PC-9 (cell line): ENCODE measurements at places on chromosomes 2 and 18.

DNA sequence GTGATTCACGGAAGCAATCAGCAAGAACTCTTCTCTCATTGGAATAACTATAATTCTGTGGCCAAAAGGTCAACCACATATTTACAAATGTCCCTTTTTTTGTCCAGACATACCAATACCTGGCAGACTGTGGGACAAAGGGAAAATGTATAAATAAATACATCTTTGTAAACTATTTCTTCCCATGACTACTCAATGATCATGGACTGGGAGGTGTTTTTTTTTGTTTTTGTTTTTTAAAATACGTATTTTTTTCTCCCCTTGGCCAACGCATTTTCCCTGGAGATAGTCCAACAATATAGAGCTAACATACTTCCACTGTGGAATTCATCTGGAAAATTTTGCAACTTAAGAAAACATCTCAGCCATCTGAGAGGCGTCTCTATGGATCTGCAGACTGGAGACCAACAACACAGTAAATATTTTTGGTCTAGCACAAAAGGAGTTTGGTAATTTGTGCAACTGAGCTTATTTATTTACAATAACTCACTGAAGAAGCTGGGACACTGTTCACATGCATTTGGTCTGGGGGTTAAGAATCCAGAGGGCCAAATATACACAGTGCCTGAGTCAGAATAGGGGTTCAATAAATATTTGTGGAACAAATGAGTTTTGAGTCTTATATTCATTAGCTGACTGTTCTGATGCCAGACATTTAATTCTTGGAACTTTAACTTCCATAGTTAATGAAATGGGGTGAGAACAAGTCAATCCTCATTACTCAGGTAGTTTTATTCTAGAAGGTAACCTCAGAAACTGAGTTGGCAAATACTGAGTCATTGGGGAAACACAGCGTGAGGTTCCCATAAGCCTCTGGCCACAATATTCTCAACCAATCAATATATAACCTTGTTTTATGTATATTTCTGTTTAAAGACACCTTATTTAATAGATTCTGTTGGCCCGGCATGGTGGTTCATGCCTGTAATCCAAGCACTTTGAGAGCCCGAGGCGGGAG is 36.2 kb downstream of the CCBE1 start:
- H3K27me3 ChIP-seq, result no peaks in the 10 kb centered on the region
- no peak overlapping the region for H3K4me3 ChIP-seq

- DNase-seq, result no peak
- no peaks in the 10 kb centered on the region for H3K27me3 ChIP-seq
- H3K36me3 ChIP-seq, result no peaks in the 10 kb centered on the region
- H3K27ac ChIP-seq, result no peak overlapping the region
- H3K4me1 ChIP-seq, result peaks cover 35% of the 10 kb centered on the region
These were observed 268.3 kb downstream of the DYSF start for GRCh38 chr2:71721669-71722068.

DNA sequence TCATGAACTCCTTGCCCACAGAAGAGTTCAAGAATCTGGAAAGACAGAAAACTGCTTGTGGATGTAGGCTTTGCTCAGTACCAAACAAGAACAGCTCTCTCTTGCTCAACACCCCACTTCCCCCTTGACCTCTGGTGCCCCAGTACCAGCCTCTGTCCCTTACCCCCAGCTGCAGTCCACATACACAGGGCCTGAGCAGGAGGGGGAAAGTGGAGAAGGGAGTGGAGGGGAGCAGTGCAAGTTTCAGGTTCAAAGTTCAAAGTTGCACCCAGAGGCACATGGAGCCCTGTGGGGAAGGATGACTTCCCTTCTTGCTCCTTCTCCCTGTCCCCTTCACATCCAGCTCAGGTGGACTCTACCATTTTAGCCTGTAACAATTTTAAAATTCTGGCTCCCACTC is 61.1 kb upstream of the LPIN2 start:
- no peaks in the 10 kb centered on the region for H3K36me3 ChIP-seq
- no peak overlapping the region for H3K4me3 ChIP-seq
- no peak overlapping the region for H3K27ac ChIP-seq
- DNase-seq, result no peak

DNA sequence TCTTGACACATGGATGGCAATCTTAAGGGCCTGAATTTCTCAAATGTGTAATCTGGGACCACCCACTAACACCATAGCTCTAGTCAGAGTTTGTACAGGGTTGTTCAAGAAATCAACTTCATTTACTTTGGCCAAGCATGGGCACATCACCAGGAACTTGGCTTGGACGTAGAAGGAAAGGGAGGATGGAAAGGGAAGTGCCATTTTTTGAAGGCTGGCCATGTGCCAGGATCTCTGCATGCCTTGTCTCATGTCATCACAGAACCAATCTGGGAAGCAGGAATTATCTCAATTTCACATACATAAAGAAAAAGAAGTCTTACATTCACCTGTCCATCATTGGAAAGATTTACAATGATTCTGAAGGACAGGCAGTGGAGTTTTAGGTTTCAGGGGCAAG is 128.1 kb downstream of the ANTXR1 start:
- H3K4me3 ChIP-seq, result no peak overlapping the region
- no peaks in the 10 kb centered on the region for H3K36me3 ChIP-seq
- no peak for DNase-seq
- H3K4me1 ChIP-seq, result peaks cover 42% of the 10 kb centered on the region

DNA sequence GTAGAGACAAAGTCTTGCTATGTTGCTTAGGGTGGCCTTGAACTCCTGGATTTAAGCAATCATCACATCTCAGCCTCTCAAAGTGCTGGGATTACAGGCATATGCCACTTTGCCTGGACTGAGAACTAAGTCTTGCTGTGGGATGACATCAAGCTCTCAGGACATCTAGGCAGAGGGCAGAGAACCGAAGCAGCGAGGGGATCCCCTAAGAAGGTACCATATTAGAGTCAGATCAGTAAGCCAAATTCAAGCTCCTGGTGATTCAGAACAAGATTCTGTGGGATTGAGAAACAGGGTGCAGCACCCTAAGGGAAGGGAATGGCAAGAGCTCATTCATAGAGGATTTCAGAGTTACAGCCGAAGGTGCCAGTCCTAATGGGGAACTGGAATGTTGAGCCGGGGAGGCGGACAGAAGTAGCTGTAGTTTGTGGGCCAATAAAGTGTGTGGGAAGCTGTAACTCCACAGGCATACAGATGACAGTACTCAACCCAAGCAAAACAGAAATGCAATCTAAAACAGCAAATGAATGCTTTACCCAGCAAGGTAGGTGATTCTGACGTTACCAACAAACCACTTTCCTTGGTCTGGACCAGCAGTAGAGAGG is 30.9 kb downstream of the EPHA4 start:
- DNase-seq, result no peak
- no peaks in the 10 kb centered on the region for H3K27me3 ChIP-seq
- H3K36me3 ChIP-seq, result no peaks in the 10 kb centered on the region
- H3K4me3 ChIP-seq, result no peak overlapping the region
- peaks cover 9% of the 10 kb centered on the region for H3K4me1 ChIP-seq

DNA sequence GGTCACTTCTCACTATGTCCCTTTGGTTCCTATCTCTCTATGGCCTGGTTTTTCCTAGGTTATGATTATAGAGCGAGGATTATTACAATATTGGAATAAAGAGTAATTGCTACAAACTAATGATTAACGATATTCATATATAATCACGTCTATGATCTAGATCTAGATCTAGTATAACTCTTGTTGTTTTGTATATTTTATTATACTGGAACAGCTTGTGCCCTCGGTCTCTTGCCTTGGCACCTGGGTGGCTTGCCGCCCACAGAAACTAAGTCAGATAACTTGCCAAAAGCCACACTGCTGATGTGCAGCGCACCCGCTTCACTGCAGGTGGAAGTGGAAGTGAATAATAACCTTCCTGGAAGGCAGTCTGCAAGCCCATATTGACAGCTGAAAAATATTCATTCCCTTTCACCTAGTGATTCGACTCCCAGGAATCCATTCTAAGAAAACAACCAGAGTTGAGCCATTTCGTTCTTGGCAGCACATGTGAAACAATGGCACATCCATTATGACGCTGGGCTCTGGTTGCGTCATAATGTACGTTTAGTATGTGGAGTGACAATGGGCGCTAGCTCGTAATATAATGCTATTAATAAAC is 725 bp upstream of the ANKRD53 start:
- peak overlapping the region; percentile 53; the same call in 1 of the 2 replicates for H3K4me3 ChIP-seq
- H3K4me1 ChIP-seq, result peaks cover 17% of the 10 kb centered on the region
- H3K27me3 ChIP-seq, result no peaks in the 10 kb centered on the region
- no peak for DNase-seq
- no peaks in the 10 kb centered on the region for H3K36me3 ChIP-seq

- H3K4me3 ChIP-seq, result no peak overlapping the region
- no peaks in the 10 kb centered on the region for H3K36me3 ChIP-seq
- peaks cover 98% of the 10 kb centered on the region for H3K27me3 ChIP-seq
- no peak for DNase-seq
- H3K4me1 ChIP-seq, result no peaks in the 10 kb centered on the region
- no peak overlapping the region for H3K27ac ChIP-seq
These were observed 70.9 kb downstream of the AFF3 start for GRCh38 chr2:100071335-100072043.

- no peak overlapping the region for H3K27ac ChIP-seq
- no peaks in the 10 kb centered on the region for H3K27me3 ChIP-seq
- no peaks in the 10 kb centered on the region for H3K36me3 ChIP-seq
- no peaks in the 10 kb centered on the region for H3K4me1 ChIP-seq
These were observed 376.7 kb downstream of the TDRD15 start for GRCh38 chr2:21500401-21500945.

GRCh38 chr2:62257466-62257865 is 61.6 kb downstream of the B3GNT2 start:
- DNase-seq, result no peak
- no peaks in the 10 kb centered on the region for H3K4me1 ChIP-seq
- no peaks in the 10 kb centered on the region for H3K27me3 ChIP-seq

- H3K36me3 ChIP-seq, result no peaks in the 10 kb centered on the region
- no peak overlapping the region for H3K27ac ChIP-seq
- no peaks in the 10 kb centered on the region for H3K27me3 ChIP-seq
- no peak overlapping the region for H3K4me3 ChIP-seq
- H3K4me1 ChIP-seq, result peaks cover 82% of the 10 kb centered on the region
- no peak for DNase-seq
These were observed 114.4 kb downstream of the SMAD7 start for GRCh38 chr18:48836231-48836805.

- H3K4me3 ChIP-seq, result no peak overlapping the region
- peak; percentile 81 for DNase-seq
- no peak overlapping the region; the same call in 1 of the 2 replicates for H3K27ac ChIP-seq
- H3K27me3 ChIP-seq, result no peaks in the 10 kb centered on the region
- H3K4me1 ChIP-seq, result peaks cover 17% of the 10 kb centered on the region
- no peaks in the 10 kb centered on the region for H3K36me3 ChIP-seq
These were observed 148.1 kb downstream of the ZNF407 start for GRCh38 chr18:74745633-74746403.

- DNase-seq, result no peak
- no peaks in the 10 kb centered on the region for H3K36me3 ChIP-seq
- no peak overlapping the region for H3K27ac ChIP-seq
These were observed 1004.1 kb upstream of the NRXN1 start for GRCh38 chr2:52036024-52036423.

- no peak for DNase-seq
- no peaks in the 10 kb centered on the region for H3K36me3 ChIP-seq
- no peak overlapping the region for H3K4me3 ChIP-seq
- 0 out of 2 replicates have a peak, but pooled peaks cover 7% of the 10 kb centered on the region for H3K4me1 ChIP-seq
These were observed 31.1 kb upstream of the PPP3R1 start for GRCh38 chr2:68283419-68283812.

DNA sequence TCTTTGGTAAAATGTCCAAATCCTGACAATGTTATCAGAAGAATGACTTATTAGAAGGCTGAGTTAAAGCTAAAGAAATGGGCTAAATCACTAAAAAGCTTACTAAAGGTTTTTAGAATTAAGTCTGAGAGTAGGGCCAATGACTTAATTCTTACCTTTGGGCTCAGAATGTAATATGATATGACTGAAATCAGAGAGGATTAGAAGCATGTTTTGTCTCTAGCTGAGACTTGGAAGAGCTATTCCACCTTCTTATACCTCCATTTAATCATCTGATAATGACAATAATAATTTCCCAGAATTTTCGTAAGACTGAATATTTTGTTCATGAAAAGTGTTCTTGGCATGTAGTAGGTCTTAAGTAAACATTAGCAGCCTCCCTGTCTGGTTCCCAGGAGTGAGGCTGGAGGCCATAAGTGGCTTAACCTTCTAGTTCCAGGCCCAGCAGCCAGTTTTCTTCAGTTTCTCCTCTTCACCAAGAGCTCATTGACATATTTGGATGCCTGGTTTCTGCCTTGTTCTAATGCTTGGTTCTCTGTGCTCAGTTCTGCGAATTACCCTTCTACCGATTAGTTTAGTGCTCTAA is 25.5 kb upstream of the E2F6 start:
- H3K36me3 ChIP-seq, result no peaks in the 10 kb centered on the region
- H3K27ac ChIP-seq, result no peak overlapping the region
- no peak overlapping the region for H3K4me3 ChIP-seq
- no peaks in the 10 kb centered on the region for H3K4me1 ChIP-seq

GRCh38 chr2:84959566-84960506 is 11.1 kb upstream of the KCMF1 start:
- DNase-seq, result peak; percentile 27
- no peaks in the 10 kb centered on the region for H3K27me3 ChIP-seq
- H3K36me3 ChIP-seq, result no peaks in the 10 kb centered on the region; the same call in 1 of the 2 replicates
